Kidney capillary endothelial cell (primary cell): ENCODE measurements at places on chromosomes 13 and 19.
A peak's percentile ranks its signal among the peaks of the same experiment; 100 is the strongest.

GRCh38 chr13:96000069-96000468, 53.1 kb downstream of the UGGT2 start:
- no peak for DNase-seq

DNA sequence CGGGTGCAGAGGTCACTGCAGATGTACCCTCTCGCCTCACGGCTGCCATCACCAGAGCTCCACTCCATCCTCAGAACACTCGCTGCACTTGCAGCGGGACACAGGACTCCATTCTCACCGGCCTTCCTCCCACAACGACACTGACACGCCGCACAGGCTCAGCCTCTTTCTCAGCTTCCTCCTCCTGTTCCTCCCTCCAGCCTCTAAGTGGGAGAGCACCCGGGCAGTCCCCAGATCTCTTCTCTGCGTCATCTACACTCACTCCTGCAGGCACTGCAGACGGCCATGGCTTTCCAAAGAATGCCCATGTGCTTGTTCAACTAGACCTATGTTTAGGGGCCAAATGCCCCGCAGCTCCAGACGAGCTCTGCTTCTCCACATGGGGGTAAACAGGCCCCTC, 14.3 kb upstream of the FKRP start:
- DNase-seq: no peak

DNA sequence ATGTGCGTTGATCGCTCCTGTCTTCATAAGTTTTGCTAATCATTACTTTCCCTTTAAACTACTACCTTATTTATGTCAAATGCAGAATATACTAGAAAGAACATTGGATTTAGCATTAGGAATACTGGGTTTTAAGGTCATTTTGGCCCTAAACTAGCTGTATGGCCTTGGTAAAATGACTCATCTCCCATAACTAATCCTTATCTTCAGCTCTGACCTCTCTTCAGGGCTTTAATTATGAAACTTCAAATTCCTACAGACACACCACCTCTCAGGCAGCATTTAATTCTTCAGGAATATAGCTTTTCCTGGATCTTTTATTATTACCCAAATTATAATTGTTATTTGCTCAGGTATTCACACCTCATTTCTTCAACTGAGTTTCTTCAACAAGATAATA, 121.2 kb downstream of the STARD13 start:
- DNase-seq: no peak

GRCh38 chr13:46753917-46754316, 43.0 kb downstream of the ESD start:
- DNase-seq: no peak

DNA sequence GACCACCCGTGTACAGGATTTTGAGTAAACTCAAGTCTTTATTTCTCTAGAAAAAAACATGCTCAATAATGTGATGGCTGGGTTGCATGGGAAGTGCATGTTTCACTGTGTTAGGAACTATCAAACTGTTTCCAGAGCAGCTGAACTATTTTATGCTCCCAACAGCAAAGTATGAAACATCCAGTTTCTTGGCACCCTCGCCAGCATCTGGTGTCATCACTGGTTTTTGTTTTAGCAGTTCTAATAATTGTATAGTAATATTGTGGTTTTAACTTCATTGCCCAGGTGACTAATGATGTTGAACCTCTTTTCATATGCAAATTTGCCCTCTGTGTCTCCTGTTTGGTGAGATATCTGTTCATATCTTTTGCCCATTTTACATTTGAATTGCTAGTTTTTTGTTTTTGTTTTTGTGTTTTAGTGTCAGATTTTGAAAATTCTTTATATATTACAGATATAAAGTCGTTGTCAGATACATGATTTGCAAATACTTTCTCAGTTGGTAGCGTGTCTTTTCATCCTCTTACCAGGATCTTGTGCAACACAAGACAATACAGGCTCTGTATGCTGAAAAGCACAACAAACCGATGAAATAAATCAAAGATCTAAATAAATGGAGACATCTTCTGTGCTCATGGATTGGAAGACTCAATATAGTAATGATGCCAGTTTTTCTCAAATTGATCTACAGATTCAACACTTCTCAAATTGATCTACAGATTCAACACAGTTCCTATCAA, 87.8 kb downstream of the IPO5 start:
- no peak for DNase-seq

- no peak for DNase-seq
Observed at GRCh38 chr13:23777575-23777870, 111.7 kb downstream of the MIPEP start.

GRCh38 chr13:79943346-79944023, 397.4 kb downstream of the SPRY2 start:
- DNase-seq: no peak

GRCh38 chr19:54691582-54692297, 29.0 kb downstream of the LILRB4 start:
- no peak for DNase-seq

- no peak for DNase-seq
Observed at GRCh38 chr19:15837221-15837731, 21.8 kb upstream of the OR10H1 start.

GRCh38 chr13:29961036-29961670, 110.7 kb upstream of the UBL3 start:
- no peak for DNase-seq

DNA sequence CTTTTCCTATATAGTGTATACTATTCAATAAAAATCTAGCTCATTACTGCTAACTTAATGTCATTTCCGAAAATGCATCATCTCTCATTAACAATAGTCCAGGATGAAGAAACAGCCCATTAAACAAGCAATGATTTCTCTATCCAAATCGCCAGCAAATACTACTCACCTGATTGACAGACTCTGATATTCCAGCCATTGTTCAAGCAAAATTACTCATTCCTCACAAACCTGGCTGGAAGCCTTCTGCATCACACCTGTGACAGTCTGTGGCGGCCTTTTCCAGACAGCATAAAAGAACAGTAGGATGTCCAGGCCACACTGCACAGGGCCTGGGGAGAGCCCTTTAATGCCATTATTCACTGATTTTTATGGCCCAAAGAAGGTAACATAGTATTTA, 115.9 kb downstream of the ABCC4 start:
- no peak for DNase-seq

GRCh38 chr19:41845051-41845590, 279 bp downstream of the DMRTC2 start:
- DNase-seq: no peak

DNA sequence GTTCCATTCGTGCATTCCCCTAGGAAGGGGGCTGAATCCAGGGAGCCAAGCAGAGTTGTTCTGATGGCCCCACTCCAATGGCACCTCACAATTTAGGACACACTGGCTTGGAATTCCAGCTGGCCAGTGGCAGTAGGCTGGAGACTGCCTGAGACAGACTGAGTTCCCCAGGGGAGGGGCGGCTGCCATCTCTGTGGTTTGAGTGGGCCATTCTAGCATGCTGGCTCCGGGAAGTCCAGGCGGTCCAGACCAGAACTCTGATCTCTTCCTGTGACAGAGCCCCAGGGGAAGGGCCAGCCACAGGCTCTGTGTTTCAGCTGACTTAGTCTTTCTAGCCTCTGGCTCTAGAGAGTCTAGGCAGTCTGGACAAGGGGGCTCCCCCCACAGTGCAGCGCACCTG, 29.5 kb upstream of the SLC7A1 start:
- DNase-seq: no peak

DNA sequence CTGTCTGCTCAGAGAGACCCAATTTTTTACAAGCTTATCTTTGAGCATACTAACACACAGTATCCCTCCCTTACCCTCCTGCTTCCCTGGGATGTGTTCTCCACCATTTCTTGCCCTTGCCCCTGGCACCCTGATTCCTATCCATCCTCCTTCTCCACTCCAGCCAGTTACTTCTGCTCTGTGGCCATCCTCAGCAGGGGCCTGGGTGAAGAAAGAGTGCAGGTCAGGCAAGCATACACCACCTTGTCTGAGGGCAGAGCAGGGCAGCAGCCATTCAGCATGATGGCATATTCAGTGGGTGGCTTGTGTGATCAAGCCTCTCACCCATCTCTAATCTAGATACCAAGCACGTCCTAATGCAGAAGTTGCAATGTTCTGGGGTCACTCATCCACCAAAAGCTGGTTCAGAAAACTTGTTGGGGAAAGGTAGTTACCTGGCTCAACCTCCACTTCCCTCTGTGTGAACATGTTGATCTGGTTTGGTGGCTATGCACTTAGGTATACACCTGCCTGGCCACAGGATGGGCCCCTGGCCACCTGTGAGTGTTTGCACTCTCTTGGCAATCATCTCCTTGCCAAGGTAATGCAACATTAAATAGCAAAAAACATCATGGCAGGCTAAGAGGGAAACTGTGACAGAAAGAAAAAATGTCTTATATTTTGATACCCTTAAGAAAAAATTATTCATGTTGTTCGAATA, 900.3 kb upstream of the MIR17HG start:
- no peak for DNase-seq

GRCh38 chr13:111893607-111894443, 173.1 kb upstream of the SOX1 start:
- peak; percentile 37 for DNase-seq

DNA sequence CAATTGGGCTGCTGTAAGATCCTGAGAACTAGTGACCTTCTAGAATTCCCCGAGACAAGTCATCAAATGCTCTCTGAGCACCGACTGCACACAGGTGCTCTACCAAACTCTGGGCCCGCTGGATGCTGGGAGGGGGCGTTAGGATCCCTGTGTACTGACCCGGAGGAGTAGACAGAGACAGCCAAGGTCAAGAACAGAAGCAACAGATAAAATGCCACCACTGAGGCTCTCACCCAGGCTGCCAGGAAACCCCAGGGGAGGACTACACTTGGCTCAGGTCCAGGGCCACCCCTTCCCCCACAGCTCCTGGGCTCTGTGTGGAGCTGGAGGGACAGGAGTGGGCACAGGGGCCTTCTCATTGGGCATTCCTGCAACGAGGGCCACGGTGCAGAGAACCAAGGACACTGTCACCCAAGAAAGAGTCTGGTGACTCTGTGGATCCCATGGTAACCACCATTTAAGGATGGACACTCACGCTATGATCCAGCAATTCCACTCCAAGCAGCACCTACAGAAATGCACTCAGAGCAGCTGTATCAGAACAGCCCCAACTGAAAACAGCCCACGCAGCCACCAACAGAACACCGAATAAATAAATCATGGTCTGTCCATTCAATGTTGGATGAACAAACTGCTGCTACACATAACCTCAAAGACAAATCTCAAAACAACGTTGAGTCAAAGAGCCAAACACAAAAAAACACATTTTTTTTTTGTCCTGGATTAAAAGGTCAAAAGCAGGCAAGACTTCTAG, 16.8 kb upstream of the SLC35E1 start:
- DNase-seq: no peak

- peak; percentile 52 for DNase-seq
Observed at GRCh38 chr13:48595431-48596429, 58.0 kb upstream of the CYSLTR2 start.

DNA sequence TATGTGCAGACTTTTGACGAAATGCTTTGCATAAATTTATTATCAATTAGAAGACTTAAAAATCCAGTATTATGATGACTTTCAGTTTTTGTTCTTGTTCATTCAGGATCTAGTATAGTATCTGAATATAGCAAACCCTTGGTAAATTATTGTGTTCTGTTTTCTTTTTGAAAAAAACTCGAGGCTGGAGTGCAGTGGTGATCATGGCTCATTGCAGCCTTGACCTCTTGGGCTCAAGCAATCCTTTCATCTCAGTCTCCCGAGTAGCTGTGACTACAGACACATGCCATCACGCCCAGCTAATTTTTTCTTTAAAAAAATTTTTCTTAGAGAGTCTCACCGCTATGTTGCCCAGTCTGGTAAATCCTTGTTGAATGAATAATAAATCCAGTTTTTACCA, 4.6 kb downstream of the FARP1 start:
- no peak for DNase-seq

DNA sequence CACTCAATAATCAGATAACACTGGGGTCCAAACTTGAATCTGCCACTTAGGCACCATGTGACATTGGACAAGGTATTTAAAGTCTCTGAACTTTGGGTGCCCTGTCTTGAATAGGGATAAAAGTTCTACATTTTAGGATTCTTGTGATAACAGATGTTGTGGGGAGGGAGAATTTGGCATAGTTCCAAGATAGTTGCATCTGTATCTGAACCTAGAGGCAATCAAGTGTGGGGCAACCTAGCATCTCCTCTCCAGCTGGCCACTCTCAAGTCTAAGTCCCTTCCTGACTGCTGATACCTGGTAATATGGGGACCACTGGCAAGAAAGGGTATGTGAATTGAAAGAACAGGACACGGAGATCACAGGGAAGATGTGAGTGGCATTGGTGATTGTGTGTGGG, 256.1 kb downstream of the FOXO1 start:
- no peak for DNase-seq

DNA sequence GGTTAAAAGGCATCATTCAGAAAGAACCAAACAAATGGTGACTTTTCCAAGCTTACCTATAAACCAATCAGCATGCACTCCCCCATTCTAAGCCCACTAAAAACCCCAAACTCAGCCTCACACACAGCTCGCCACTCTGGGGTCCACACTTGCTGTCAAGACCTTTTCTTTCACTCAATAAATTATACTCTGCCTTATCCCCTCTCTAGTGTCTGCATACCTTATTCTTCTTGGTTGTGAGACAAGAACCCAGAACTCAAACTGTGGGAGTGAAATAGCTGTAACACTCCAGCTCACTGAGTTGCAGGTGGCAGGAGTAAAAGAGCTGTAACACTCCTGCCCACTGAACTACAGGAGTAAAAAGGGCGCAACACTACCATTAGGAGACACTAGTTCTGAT, 559.0 kb downstream of the TBC1D4 start:
- no peak for DNase-seq

GRCh38 chr13:67914535-67914934, 684.4 kb upstream of the PCDH9 start:
- no peak for DNase-seq

DNA sequence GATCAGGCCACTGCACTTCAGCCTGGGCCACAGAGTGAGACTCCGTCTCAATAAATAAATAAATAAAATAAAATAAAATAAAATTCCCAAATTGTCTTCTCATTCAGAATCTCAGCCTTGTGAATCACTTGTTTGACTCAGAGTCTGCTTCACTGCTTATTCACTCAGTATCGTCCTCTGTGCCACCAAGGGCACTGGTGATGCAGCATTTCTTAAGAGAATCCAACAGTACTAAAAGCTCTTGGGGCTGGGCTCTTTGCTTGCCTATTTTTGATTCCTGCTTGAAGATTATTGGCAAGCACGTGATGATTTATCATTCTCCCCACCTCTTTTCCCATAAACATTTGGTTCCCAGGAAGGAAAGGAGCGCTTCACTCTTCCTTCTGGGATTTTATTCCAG, 54.8 kb upstream of the HMGB1 start:
- no peak for DNase-seq

GRCh38 chr19:55463583-55464031, 944 bp downstream of the C19orf85 start:
- no peak for DNase-seq

- no peak for DNase-seq
Observed at GRCh38 chr19:47540748-47541147, 25.9 kb upstream of the NAPA start.

DNA sequence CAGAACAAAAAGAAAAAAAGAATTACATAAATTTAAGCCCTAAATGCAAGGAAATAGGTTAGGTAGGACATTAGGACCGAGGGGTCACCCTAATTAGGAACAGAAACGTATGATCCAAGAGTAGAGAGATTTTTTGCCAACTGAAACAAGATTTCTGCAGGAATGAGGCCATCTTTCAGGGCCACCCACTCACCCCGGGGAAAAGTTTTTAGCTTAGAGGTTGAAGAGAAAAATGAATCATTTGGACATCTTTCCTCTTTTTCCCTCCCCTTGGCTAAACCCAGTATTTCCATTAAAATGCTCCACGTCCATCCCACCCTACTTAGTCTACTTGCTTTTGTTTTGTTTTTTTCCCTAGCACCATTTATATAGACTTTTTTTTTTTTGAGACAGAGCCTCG, 10.6 kb upstream of the PNMA8A start:
- DNase-seq: no peak

- DNase-seq: peak; percentile 72
Observed at GRCh38 chr19:1025960-1026782, at the start of gene CNN2. CNN2 (plus strand) TSS chr19:1026608; CDS start chr19:1026662, 54 bp downstream.
